ENCODE measurements at places on chromosomes 5 and 9. TPM values are rescaled to one million over a fixed set of nuclear protein-coding genes. Genes with fewer than 3 reads are reported as not detected.
A peak's percentile ranks its signal among the peaks of the same experiment; 100 is the strongest.

The RACK1 gene
- total RNA-seq: 1,252 TPM

The SLC1A1 gene
- total RNA-seq: 2.0 TPM

The LOX gene
- total RNA-seq: 15.2 TPM

The TGFBI gene
- 71.2 TPM for total RNA-seq

The SPRY4 gene
- total RNA-seq: 23.5 TPM

The CCNI2 gene
- total RNA-seq: not detected

The SAPCD2 gene
- total RNA-seq: 0.26 TPM

The PTPRD gene
- total RNA-seq: 6.6 TPM

The TMEM215 gene
- total RNA-seq: 0.06 TPM

The SHISAL2B gene
- total RNA-seq: not detected

The NR6A1 gene
- 1.8 TPM for total RNA-seq

The IL13 gene
- total RNA-seq: not detected

The TMEM171 gene
- not detected for total RNA-seq

GRCh38 chr5:178797101-178797521, 62.6 kb upstream of the ZNF354B start:
- no peaks in the 10 kb centered on the region for H3K27me3 ChIP-seq
- no peaks in the 10 kb centered on the region for H3K4me1 ChIP-seq
- H3K4me3 ChIP-seq: no peak overlapping the region
- H3K27ac ChIP-seq: no peak overlapping the region
- H3K36me3 ChIP-seq: no peaks in the 10 kb centered on the region

- peaks cover 42% of the 10 kb centered on the region for H3K4me1 ChIP-seq
- DNase-seq: peak; percentile 47
- peak overlapping the region; percentile 63 for H3K27ac ChIP-seq
- no peak overlapping the region for H3K4me3 ChIP-seq
- no peaks in the 10 kb centered on the region for H3K27me3 ChIP-seq
Measured at GRCh38 chr5:154287136-154287535, 96.6 kb downstream of the GALNT10 start.

GRCh38 chr9:127854184-127854806, at the start of gene ENG:
ENG (minus strand) TSS chr9:127854658; CDS start chr9:127854355, 303 bp downstream.
- no peak for DNase-seq
- H3K36me3 ChIP-seq: no peaks in the 10 kb centered on the region
- H3K27me3 ChIP-seq: no peaks in the 10 kb centered on the region
- H3K4me1 ChIP-seq: peaks cover 65% of the 10 kb centered on the region
- peak within 1 kb of the TSS; percentile 86 for H3K27ac ChIP-seq

GRCh38 chr5:77400645-77401044, 91.5 kb downstream of the WDR41 start:
- H3K4me1 ChIP-seq: no peaks in the 10 kb centered on the region
- no peaks in the 10 kb centered on the region for H3K36me3 ChIP-seq
- H3K27me3 ChIP-seq: no peaks in the 10 kb centered on the region
- DNase-seq: no peak
- H3K4me3 ChIP-seq: no peak overlapping the region

DNA sequence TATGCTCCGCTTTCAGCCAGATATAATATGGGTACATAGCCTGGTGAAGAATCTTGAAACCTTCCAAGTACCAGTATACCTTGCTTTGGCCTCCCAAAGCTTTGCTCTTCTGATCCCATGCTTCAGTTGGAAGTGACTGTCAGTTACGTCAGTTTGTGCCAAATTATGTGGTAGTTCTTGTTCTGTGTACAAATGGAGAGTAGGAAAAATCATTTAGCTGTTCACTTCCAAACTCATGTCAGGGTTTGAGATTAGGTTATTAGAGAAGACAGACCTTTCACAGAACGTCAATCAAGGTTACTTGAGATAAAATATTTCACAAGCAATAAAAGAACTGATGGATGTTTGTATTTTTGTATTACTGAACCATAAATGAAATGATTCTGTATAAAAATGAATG, 117.2 kb downstream of the NDUFS4 start:
- no peak overlapping the region for H3K27ac ChIP-seq
- H3K4me3 ChIP-seq: no peak overlapping the region
- peaks cover 4% of the 10 kb centered on the region for H3K36me3 ChIP-seq

DNA sequence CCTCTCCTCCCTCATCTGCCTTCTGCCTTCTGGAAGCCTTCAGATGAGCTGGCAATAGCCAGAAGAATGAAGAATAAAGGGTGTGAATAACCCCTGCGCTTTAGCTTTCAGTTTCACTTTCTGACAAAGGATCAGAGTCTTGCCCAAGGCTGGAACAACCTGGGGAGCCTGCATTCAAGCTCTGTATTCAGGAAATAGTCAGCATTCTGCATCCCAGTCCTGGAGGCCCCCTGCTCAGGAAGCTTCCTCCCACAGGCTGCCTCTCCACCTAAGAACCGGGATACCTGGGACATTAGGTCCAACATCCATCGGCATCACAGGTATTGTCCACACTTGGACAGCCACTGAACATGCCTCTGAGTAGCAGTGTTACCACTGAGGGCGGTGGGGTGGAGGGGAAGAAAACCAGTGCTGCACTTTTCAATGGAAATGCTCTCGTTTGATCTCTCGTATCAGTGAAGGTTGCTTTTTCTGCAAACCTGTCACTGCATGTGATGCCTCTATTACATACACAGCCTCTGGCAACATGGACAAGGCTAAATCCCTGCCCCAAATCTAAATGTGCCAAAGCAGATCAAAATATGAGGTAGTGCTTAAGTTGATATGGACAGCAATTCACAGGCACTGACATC, 39.8 kb upstream of the ACO1 start:
- H3K36me3 ChIP-seq: no peaks in the 10 kb centered on the region
- no peak overlapping the region for H3K4me3 ChIP-seq
- DNase-seq: no peak
- H3K27me3 ChIP-seq: no peaks in the 10 kb centered on the region
- no peaks in the 10 kb centered on the region for H3K4me1 ChIP-seq
- no peak overlapping the region for H3K27ac ChIP-seq

GRCh38 chr5:125046838-125047237, 300.4 kb upstream of the ZNF608 start:
- H3K36me3 ChIP-seq: no peaks in the 10 kb centered on the region
- H3K27me3 ChIP-seq: no peaks in the 10 kb centered on the region
- no peak overlapping the region for H3K27ac ChIP-seq
- peaks cover 40% of the 10 kb centered on the region for H3K4me1 ChIP-seq
- DNase-seq: no peak

DNA sequence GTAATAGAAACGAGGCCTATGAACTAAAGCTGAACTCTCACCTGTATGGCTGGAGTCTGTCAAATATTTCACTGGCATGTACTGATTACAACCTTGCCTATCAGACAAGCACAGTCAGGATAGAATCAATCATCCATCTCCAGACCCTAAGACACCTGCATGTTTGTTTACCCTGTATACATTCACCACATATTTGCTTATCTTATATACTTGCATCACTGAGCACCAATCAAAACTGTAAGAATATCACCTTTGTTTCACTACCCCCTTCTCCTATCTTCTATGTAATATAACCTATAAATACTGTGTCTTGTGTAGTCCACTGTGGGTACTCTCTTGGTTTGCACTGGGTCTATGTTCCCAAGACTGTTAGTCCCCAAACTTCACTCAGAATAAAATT, 1085.7 kb downstream of the TAF11L14 start:
- no peak overlapping the region for H3K4me3 ChIP-seq
- no peaks in the 10 kb centered on the region for H3K27me3 ChIP-seq
- H3K36me3 ChIP-seq: no peaks in the 10 kb centered on the region
- no peak overlapping the region for H3K27ac ChIP-seq
- H3K4me1 ChIP-seq: no peaks in the 10 kb centered on the region

DNA sequence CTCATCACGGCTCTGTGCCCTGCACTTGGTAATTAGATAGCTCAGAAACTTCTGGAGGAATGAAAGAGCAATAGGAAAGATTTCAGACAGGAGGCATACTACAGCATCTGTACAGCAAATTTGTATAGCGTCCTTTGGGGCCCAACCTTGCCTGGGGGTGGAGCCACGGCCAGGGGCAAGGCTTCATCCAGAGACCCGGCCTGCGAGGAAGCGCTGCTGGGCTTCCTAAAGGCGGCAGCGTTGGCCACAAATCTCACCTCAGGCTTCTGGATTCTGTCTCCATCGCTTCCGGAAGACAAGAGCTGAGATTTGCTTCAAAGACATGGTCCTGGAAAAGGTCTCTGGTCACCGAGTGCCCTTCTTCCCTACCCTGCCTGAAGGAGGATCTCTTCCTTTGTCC, 12.2 kb upstream of the SPATA31D1 start:
- DNase-seq: no peak
- H3K4me3 ChIP-seq: no peak overlapping the region
- H3K27ac ChIP-seq: no peak overlapping the region
- H3K36me3 ChIP-seq: no peaks in the 10 kb centered on the region

GRCh38 chr5:172871982-172872381, 37.9 kb downstream of the ERGIC1 start:
- H3K36me3 ChIP-seq: no peaks in the 10 kb centered on the region
- DNase-seq: no peak
- peaks cover 95% of the 10 kb centered on the region for H3K4me1 ChIP-seq
- peak overlapping the region; percentile 96 for H3K27ac ChIP-seq

GRCh38 chr9:70677055-70677735, 262.7 kb upstream of the KLF9 start:
- H3K27ac ChIP-seq: no peak overlapping the region
- DNase-seq: no peak
- H3K27me3 ChIP-seq: no peaks in the 10 kb centered on the region

GRCh38 chr5:5638211-5638610, 215.7 kb downstream of the ICE1 start:
- peaks cover 14% of the 10 kb centered on the region for H3K4me1 ChIP-seq
- H3K4me3 ChIP-seq: no peak overlapping the region
- no peaks in the 10 kb centered on the region for H3K27me3 ChIP-seq
- DNase-seq: no peak

DNA sequence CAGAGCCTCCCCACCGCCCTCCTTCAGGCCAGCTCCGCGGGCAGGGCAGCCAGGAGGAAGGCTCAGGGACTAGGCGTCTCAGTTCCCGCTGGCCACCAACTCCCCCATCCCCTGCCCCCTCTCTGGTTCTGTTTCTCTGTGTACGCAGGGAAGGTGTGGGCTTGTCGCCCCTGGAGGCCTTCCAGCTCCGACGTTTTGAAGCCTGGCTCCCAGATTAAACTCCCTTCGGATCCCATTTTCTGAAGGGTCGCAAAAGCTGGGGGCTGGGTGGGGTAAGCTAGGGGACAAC, 346 bp downstream of the ATOX1 start:
- H3K4me1 ChIP-seq: peaks cover 32% of the 10 kb centered on the region
- H3K4me3 ChIP-seq: peak overlapping the region; percentile 96
- H3K27me3 ChIP-seq: no peaks in the 10 kb centered on the region
- H3K27ac ChIP-seq: peak overlapping the region; percentile 83

DNA sequence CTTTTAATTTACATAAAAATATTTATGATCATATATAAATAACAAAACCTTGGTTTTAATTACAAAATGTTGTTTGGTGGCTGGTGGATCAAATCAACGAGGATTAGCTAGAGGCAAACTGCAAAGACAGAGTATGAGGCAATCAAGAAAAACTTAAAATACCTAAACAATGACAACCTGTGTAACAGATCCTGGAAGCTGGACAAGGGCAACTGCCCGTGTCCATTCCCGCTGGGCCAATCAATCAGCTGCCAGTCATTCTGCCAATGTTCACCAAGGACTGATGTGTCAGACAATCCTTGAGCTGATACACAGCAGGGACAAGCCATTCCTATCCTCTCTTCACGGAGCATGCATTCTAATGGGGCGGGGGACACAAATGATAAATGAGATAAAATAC, 3.2 kb upstream of the TENT4A start:
- H3K36me3 ChIP-seq: no peaks in the 10 kb centered on the region
- H3K27me3 ChIP-seq: no peaks in the 10 kb centered on the region
- H3K4me3 ChIP-seq: no peak overlapping the region
- peaks cover 6% of the 10 kb centered on the region for H3K4me1 ChIP-seq
- H3K27ac ChIP-seq: no peak overlapping the region

GRCh38 chr9:77954666-77955015, 77.0 kb downstream of the GNAQ start:
- H3K27me3 ChIP-seq: no peaks in the 10 kb centered on the region
- H3K27ac ChIP-seq: no peak overlapping the region
- peaks cover 86% of the 10 kb centered on the region for H3K4me1 ChIP-seq
- no peak overlapping the region for H3K4me3 ChIP-seq

- no peaks in the 10 kb centered on the region for H3K27me3 ChIP-seq
- H3K4me3 ChIP-seq: no peak overlapping the region
- H3K27ac ChIP-seq: no peak overlapping the region
- no peaks in the 10 kb centered on the region for H3K4me1 ChIP-seq
Measured at GRCh38 chr5:19369048-19369447, 619.0 kb downstream of the CDH18 start.

DNA sequence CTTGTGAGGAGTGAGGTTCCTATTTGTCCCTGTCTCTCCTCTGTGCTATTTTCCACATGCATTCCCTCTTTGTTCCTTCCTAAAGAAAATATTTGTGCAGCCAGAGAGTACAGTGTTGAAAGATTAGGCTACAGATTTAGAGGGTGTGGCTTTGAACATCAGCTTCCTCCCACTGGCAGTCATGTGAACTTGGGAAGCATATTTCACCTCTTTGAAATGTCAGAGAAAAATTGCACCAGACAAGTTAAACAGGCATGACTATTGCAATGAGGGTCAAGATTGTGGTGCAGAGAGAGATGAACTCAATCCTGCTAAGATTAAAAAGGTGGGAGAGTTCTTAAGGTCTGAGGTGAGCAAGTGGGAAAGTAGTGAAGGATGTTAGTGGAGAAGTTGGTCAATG, 641.0 kb downstream of the DNAH5 start:
- no peak overlapping the region for H3K27ac ChIP-seq
- H3K27me3 ChIP-seq: no peaks in the 10 kb centered on the region
- H3K36me3 ChIP-seq: no peaks in the 10 kb centered on the region
- no peak for DNase-seq
- H3K4me3 ChIP-seq: no peak overlapping the region
- no peaks in the 10 kb centered on the region for H3K4me1 ChIP-seq

DNA sequence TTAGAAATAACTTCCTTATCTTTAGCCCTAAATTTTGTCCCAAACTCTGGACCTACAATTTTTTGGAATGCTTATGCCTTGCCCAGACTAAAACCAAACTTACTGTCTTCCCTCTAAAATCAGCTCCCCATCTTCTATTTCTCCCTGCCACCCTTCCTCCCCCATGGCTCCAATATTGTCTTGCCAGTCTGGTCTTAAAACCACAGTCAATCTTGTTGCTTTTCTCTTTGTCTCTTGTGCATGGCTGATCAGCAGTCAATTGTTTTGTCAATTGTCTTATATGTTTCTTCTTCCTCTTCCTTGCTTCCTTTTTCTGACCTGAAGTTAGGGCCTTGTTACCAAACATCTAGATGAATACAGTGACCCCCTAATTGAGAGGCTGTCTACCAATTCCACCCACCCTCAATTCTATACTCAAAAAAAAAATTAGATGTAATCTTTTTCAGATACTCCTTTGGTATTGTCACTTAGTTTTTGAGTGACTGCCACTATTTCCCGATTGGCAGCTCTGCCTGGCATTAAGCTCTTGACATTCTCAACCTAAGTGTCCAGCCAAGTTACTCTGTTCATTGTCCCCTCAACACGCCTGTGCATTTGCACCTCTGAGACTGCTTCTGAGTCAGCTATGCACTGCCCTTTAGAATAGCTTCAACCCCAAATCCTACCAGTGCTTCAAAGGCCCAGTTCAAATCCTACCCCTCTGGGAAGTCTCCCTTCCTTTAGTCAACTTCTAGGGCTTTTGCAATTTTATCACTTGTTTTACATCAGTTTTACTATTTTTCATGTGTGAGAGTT, 2.5 kb downstream of the PDCD1LG2 start:
- H3K27me3 ChIP-seq: no peaks in the 10 kb centered on the region
- H3K4me3 ChIP-seq: no peak overlapping the region
- no peaks in the 10 kb centered on the region for H3K36me3 ChIP-seq
- DNase-seq: no peak
- peaks cover 11% of the 10 kb centered on the region for H3K4me1 ChIP-seq

- H3K36me3 ChIP-seq: peaks cover 35% of the 10 kb centered on the region
- H3K4me1 ChIP-seq: peaks cover 24% of the 10 kb centered on the region
- H3K27me3 ChIP-seq: no peaks in the 10 kb centered on the region
- H3K4me3 ChIP-seq: no peak overlapping the region
Measured at GRCh38 chr9:125147401-125147951, 4.1 kb upstream of the SCAI start.

Data from esophagus muscularis mucosa (tissue), 4 donors.